ENCODE measurements at places on chromosomes 1 and 21.

DNA sequence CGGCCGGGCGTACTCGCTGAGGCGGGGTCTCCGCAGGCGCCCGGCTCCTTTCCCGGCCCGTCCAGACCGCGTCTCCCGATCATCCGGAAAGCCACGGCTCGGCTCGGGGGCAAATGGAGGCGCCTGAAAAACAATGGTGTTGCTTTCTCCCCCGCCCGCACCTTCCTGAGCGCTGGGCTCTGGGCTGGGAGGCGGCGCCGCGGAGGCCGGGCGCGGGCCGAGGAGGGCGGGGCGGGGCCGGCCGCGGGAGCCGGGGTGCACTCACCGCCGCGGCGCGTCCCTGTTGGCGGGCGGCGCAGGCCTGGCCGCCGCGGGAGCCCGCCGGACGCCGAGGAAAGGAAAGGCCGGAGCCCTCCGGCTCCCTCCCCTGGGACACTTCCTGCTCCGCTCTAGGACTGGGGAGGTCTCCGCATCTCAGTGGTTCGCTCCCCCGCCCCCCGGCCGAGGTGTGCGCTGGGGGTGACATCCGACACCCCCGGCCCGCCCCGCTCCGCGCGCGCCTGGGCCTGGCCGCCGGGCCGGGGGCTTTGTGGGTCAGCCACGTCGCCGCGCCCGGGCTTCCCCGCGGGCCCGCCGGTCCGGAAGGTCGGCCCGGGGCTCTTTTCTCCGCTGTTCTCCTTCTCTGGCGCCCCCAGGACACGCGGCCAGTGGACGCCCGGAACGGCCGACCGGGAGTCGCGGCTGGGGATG is at the start of gene ZNF496:
Gene ZNF496 (minus strand): TSS at position 343 of the 690 bp plus-strand sequence. CDS start 2,289 bp downstream, outside the sequence.
- peak; percentile 92 for DNase-seq

- no peak for DNase-seq
Observed at GRCh38 chr1:84771895-84772294, 81.6 kb upstream of the SSX2IP start.

GRCh38 chr1:240092301-240093119 is 827 bp downstream of the FMN2 start:
- peak; percentile 46 for DNase-seq

DNA sequence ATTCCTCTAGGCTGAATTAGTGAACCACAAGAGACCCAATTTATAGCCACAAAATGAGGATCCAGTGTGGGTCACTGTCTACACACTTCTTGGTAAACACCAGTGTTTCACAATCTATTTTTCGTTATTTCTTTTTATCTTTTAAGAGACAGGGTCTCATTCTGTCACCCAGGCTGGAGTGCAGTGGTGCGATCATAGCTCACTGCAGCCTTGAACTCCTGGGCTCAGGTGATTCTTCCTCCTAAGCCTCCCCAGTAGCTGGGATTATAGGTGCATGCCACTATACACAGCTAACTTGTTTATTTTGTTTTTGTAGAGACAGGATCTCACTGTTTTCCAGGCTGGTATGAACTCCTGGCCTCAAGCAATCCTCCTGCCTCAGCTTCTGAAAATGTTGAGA is 29.3 kb upstream of the SLC45A3 start:
- DNase-seq = no peak

DNA sequence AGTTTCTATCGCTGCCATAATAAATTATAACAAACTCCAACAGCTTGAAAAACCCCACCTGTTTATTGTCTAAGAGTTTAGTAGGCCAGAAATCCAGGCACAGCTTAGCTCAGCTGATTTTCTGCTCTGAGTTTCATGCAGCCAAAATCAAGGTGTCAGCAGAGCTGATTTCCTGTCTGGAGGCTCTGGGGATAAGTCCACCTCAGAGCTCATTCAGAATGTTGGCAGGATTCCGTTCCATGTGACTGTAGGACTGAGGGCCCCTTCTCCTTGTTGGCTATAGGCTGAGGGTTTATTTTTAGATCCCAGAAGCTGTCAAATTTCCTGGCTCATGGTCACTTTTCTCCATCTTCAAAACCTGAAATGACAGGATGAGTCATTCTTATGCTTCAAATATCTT is 91.6 kb upstream of the CHODL start:
- no peak for DNase-seq

DNA sequence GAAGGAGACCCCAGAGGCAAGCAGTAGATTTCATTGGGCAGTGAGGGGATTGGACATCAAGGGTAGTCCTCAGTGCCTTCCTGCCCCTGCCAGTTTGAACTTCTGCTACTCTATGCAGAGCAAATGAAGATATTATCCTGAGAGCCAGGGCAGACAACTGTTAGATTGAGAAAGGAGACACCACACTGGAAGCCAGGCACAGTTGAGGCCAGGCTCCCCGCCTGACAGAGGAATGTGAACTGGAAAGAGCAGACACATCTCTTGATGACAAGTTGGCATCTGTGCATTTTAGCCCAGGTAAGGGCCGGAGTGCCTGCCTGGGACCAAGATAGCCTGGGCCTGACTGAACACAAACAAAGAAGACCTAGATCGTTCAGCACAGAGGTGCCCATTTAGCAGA is 16.0 kb downstream of the SH3BGR start:
- DNase-seq = no peak

DNA sequence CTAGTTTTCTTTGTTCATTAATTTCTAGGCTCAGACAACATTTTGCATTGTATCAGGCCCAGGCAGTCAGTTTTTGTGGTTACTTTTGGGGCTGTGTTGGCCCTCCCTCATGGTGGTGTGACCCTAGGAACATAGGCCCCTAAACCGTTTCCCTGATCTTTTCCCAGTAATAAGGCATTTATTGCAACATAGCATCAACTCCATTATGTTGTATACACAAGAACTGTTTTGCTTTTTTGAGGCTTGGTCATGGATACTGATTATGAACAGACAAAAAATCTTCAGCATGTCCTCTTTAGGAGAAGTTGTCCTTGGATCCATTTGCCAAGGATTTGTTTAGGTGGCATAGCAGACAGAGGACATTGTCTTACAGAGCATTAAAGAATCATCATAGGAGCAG is 10.3 kb downstream of the B3GALT2 start:
- DNase-seq = no peak

GRCh38 chr1:3727042-3727824 is 25.0 kb upstream of the CCDC27 start:
- DNase-seq = peak; percentile 77

- DNase-seq = no peak
Observed at GRCh38 chr1:61245696-61246400, 163.5 kb downstream of the NFIA start.

DNA sequence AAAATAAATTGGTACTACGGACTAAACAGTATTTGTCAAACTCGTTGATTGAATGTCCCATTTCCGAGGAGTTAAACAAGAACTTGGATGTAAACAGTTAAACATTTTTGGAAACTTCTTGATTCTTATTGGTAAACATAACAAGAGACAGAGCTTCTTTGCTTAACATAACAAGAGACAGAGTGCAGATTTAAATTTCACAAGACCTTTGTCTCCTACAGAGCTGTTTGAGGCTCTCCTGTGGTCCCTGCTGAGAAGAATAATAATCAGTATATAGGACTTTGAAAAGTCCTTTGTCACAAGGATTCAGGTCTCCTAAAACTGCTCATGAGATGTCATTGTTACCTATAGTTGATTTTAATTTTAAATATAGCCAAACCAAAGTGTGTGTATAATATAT is 170.6 kb upstream of the C21orf91 start:
- DNase-seq = no peak

- DNase-seq = no peak
Observed at GRCh38 chr1:169133801-169134502, 27.5 kb downstream of the ATP1B1 start.

DNA sequence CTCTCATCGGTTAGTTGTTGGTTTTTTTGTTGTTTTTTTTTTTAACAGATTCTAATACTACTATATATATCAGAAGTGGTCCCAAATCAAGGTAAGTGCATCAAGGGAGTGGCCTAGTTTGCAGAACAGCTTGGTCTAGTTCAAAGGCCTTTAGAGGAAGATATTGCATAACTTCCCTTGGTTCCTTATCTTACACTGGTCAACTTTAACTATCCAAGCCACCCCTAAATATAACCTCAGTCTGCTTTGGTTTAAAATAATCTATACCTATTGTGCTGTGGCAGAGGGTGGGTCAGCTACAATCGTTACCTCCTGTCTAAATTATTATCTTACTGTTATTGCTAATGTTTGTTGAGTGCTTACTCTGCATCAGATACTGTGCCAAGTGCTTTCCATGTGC is 6.9 kb downstream of the S100A12 start:
- no peak for DNase-seq

DNA sequence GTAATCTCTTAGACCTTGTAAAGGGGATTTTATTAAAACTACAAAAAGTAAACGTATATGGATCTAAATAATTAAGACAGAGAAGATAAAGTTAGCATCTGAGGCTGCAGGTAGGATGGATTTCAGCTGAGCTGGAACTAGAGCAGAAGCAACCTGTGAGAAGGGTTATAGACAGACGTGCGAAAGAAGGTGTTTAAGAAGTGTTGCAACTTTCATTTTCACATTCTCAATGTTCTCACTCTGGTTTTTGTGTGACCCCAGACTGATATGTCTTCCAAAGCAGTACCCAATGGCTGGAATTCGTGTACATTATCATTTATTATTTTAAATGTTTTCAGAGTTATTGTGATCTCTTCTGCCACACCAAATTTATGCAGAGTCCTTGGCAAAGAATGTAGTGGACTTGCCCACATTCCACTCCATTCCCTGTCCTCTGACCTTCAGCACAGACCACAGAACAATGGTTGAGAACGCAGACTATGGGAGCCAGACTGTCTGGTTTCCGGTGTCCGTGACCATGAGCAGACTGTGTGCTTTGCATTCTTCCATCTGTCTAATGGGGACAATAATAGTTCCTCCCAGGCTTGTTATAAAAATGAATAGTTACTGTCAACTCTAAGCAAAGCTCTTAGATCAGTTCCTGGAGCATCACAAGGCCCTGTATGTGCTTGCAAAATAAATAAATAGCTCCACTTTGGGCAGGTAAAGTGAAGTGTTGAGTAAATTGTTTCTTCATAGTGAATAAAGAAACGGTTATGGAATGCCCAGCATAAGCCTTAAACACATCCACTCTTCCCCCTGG is 140.6 kb upstream of the SAMSN1 start:
- no peak for DNase-seq

DNA sequence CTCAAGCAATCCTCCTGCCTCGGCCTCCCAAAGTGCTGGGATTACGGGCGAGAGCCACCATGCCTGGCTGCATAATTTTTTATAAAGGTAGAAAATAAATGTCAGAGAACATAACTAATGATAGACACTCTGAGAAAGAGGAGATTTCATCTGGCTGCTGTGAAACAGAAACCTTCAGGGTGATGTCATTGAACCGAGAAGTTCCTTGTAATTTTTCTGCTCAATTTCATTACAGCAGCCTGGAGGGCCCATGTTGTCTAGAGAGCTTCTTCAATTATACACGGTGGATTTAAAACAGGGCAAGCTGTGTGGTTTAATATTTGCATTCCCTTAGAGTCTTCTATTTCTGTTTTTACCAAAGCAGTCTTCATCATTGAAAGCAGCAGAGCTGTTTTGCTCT is 64.3 kb upstream of the MORC3 start:
- no peak for DNase-seq

GRCh38 chr1:78536427-78536826 is 45.7 kb downstream of the PTGFR start:
- no peak for DNase-seq

GRCh38 chr1:58157256-58157655 is 389.3 kb downstream of the OMA1 start:
- no peak for DNase-seq

DNA sequence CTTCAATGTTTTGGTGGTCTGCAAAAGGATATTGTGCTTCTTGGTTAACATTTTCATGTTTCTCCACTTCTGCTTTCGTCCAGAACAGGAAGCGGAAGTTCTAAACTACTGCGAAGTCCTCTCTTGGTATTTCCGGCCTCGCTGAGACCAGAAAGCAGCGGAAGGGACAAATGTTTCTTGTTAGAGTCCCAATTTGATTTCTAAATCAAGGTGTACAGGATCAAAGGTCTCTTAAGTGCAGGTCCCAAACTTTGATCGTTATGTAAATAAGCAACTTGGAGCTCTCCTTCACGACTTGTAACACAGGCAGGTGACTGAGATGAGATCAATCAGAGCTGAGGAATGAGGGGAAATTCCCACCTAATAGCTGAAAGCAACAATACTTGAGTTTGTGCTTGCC is 40.1 kb upstream of the HMCN1 start:
- no peak for DNase-seq

GRCh38 chr1:230114237-230114651 is 47.2 kb downstream of the GALNT2 start:
- DNase-seq = no peak

- DNase-seq = no peak
Observed at GRCh38 chr1:42831273-42831672, 14.1 kb upstream of the SVBP start.

DNA sequence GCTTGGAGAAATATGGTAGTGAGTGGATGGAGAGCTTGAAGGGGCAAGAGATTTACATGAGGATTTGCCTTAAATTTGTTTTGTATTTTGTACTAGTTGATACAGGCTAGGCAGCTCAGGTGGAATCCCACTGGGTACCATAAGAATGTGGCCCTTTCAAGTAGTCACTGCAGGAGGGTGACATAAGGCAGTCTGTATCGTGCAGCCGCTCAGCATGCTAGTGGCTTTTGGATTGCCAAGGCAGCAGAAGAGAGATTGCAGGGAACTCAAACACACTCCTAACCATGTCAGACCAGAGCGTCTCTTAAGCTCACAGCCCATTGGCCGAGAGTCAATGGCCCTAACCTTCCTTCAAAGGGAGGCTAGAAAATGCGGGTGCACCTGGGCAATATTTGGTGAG is 420.0 kb downstream of the ADGRL2 start:
- no peak for DNase-seq

GRCh38 chr21:31191553-31191952 is 152.5 kb downstream of the TIAM1 start:
- DNase-seq = no peak

DNA sequence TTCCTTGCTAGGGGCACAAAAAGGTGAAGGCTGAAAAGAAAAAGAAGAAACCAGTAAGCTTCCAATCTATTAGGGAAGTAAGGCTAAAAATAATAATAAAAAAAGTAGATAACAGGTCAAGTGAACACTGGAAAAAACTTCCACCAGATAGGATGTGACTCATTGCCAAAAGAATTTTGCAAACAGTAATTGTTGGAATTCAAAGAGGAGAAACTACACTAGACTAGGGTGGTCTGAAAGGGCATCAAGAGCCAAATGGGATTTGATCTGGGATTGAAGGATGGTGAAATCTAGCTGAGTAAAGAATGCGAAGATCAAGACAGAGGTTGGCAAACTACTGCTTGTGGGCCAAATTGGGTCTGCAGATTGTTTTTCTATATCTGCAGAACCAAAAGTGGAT is 6.0 kb upstream of the ST6GALNAC3 start:
- no peak for DNase-seq

DNA sequence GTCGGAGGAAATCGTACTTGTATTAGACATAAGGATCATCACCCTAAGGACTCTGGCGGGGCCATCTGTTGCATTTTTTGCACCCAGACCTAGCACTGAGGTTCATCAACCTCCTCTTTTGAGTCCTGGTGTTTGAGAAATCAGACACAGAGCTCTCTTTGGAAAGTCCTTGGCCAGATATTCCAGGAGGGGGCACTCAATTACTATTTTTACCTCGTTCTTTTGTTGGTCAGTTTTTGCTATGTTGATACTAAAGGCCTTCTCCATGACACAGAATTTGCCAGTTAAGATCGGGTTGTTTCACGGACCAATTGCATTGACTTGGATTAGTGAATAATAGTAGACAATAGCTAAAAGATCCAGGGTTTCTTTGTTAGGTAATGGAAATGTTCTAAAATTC is 711.2 kb downstream of the KCNT2 start:
- no peak for DNase-seq

GRCh38 chr1:208988811-208989222 is 594.7 kb upstream of the CAMK1G start:
- DNase-seq = no peak

Data from frontal cortex (tissue), 4 donors.